ENCODE measurements at places on chromosomes 7 and 10.

DNA sequence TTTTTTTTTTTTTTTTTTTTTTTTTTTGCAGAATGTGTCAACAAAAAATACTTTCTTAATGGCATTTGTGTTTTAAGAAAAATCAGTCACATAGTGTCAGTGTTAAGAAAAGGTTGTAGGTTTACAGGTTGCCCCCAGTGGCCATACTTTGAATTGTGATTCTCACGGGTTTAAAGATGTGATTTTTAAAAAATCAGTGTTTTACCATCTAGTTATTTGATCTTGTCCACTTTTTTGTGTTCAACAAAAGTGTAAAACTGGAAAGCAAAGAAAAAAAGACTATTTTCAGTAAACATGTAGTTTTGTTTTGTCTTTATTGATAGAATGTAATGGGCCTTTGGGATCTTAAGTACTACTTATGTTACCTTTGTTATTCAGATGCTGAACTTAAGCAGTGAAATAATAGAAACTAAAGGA is 25.7 kb downstream of the SUV39H2 start:
- no peak for DNase-seq

GRCh38 chr7:98668255-98668654 is 51.2 kb downstream of the NPTX2 start:
- no peak for DNase-seq

- no peak for DNase-seq
Measured at GRCh38 chr10:132122097-132122861, 56.5 kb downstream of the JAKMIP3 start.

GRCh38 chr10:29737074-29737593 is 102.4 kb upstream of the SVIL start:
- DNase-seq = no peak

DNA sequence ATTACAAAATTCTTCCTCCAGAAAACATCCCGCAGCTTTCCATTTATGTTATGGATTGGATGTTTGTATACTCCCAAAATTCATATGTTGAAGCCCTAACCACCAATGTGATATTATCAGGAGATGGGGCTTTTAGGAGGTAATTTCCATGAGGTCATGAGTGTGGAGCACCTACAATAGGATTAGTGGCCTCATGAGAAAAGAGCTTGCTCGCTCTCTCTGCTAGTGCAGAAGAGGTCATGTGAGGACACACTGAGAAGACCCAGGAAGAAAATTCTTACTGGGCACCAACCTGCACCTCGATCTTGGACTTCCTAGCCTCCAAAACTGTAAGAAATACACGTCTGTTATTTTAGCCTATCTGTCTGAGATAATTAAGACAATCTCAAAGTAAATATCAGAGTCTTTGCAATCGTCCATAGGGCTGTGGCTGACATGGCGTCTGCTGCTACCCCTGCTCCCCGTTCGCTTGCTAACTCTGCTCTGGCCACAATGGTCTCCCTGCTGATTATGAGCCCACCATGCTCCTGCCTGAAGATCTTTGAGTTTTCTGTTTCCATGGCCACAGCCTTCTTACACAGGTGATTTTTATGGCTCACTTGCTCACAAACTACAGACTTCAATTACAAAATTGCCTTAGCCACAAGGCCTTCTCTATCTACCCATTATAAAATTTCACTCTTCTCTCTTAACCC is 333.3 kb downstream of the CACNA2D1 start:
- no peak for DNase-seq

DNA sequence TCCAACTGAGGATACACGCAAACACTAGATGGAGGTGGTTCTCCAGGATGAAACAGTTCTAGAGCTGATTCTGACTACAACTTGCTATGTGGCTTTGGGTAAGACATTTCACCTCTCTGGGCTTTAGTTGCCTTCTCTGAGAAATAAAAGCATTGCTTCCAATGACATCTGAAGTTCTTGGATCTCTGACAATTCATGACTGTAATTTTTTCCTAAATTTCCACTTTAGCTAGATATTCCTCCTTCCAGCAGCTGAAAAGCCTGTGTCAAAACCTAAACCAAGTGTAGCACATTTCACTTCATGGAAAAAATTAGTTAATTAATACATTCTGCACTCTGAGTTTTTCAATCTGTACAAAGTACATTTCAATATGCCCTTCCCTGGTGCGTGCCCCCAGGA is 50.0 kb upstream of the ANK3 start:
- DNase-seq = no peak

GRCh38 chr10:101095004-101095403 is 33.2 kb downstream of the KAZALD1 start:
- no peak for DNase-seq

- no peak for DNase-seq
Measured at GRCh38 chr10:9643782-9644181, 1373.9 kb upstream of the CELF2 start.

DNA sequence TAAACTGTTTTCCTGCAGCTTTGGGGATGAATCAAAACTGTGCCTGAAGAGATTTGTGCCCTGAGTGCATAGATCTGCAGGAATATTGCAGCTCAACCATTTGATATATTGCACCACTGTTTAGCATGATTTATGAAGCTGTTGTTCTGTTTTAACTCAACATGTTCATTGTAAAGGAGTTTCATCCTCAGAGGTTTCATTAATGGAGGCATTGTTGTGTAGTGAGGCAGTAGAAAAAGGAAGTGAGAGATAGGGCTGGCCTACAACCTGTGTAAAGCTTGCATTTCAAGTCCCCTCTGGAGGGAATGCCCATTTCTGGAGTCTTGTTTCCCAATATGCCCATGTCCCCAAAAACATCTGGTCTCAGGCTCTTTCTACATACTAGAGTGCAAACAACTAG is 67.5 kb downstream of the DNAJC12 start:
- no peak for DNase-seq

DNA sequence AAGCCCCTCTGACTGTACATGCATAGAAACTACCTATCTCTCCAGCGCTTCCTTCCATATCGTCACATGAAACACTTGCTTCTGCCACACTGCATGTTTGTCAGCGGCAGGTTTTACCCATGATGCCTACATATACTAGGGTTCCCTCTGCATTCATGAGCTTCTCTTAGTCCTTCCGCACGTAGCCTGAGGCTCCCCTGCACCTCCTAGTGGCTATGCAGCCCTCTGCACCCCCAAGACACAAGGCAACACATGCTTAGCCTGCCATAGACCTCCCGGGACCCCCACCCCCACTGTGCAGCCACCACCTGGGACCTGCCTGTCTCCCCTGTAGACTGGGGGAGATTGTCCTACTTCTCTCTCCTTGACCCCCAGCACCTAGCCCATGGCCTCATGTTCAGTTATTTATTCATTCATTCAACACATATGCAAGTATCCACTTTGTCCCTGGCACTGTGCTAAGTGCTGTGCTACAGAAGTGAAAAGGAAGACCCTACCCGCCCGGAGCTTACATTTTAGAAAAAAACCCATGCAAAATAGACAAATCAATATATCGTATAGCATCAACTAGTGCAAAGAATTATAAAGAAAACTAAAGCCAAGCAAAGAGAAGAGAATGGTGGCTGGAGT is 23.5 kb downstream of the TMEM273 start:
- DNase-seq = no peak

DNA sequence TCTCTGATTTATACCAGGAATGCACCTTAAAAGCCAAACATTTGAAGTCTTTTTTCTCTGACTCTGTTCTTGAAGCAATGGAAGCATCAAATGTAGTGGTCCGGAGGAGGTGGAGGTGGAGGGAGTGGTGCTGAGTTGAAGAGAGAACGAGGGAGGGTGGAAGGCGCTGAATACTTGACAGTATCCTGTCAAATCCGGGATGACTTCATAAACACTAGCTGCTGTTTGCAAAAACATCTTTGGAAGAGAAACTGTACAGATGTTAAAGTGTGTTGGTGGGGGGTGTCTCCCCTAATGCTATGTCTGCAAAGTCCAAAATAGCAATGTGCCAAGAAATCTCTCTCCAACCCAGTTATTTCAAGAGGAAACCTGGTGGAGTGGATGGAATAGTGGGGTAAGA is 328.5 kb upstream of the AUTS2 start:
- no peak for DNase-seq

GRCh38 chr7:13117103-13117502 is 429.7 kb downstream of the ARL4A start:
- no peak for DNase-seq

DNA sequence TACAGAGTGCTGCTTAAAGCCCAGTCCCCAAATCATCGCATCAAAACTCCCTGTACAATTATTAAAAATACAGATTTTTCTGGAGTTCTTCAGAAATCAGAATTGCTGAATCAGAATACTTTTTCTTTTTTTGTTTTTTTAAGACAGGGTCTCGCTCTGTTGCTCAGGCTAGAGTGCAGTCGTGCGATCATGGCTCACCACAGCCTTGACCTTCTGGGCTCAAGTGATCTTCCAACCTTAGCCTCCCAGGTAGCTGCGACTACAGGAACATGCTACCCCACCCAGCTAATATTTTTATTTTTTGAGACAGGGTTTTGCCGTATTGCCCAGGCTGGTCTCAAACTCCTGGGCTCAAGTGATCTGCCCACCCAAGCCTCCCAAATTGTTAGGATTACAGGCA is 3.9 kb downstream of the BBIP1 start:
- no peak for DNase-seq

DNA sequence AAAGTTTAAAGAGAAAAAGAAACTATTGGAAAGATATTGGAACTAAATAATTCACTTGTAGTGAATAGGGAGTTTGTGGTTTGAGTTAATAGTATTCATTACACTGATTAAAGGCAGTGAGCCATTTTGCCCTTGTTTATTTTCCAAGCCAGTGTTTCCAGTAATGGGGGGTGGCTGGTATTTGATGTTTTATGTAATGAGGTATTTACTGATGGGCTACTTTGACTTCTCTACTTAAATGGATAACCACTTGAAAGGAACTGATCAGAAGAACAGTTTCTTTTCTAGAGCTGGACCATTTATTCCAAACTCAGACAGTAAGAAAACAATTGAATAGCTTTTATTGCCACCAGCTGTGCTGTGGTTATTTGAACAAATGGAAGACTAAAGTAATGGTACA is 227.0 kb upstream of the HDAC9 start:
- DNase-seq = no peak

- DNase-seq = peak; percentile 44
Measured at GRCh38 chr10:59907918-59908807, 1.8 kb upstream of the CCDC6 start.

DNA sequence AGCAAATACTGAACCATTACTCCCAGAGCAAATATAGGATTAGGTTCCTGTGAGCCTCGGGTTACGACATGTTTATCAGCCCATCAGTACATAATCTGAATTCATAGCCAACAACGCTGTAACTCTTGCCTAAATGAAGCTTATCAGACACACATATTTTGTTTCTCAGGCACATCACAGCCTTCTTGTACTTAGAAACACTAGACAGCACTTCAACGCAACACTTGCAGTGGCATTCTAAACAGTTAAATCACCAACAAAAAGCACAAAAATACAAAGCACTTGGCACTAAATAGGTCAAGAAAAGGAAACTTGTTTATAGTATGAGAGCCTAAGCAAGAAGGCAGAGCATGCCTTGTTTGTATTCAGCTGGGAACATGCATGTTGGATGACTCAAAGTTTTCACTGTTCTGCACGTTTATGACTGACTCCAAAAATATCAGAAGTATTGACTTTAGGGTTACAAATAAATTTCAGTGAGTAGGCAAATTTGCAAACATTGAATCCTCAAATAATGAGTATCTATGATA is 75.0 kb downstream of the VPS50 start:
- DNase-seq = no peak

GRCh38 chr10:131033166-131034085 is 278.1 kb downstream of the TCERG1L start:
- no peak for DNase-seq

GRCh38 chr10:84084342-84084741 is 55.0 kb upstream of the GHITM start:
- DNase-seq = no peak

DNA sequence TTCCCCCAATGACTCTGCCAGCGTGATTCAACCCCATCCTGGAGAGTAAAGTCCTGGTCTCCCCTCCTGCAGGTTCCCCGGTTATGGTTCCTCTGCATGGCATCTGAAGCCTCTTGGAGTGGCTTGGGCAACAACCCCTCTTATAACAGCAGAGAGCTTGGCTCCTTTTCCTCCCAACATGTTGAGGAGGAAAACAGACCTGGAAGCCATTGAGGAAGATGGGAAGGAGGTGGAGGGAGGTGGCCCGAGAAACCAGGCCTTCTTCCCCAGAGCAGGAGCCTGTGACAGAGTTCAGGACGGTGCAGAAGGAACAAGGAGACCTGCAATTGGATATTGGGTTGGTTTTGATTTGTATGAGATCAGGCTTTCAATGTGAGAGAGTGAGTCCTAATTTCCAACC is 184.0 kb upstream of the ADCY1 start:
- no peak for DNase-seq

Data from GF-D8 (cell line).